CD4-positive, alpha-beta memory T cell (primary cell): ENCODE measurements at places on chromosomes 12 and 14. TPM values are rescaled to one million over a fixed set of nuclear protein-coding genes. Genes with fewer than 3 reads are reported as not detected.

The RIMKLB gene
- polyA plus RNA-seq, result 4.7 TPM

The TAS2R20 gene
- not detected for polyA plus RNA-seq

The E2F7 gene
- polyA plus RNA-seq, result not detected

The KCNK10 gene
- polyA plus RNA-seq, result not detected

The KLRC3 gene
- polyA plus RNA-seq, result not detected

The SLCO1B1 gene
- polyA plus RNA-seq, result not detected

The CD163 gene
- not detected for polyA plus RNA-seq

The TRIM9 gene
- polyA plus RNA-seq, result not detected

The RASSF9 gene
- not detected for polyA plus RNA-seq

The GARIN6 gene
- not detected for polyA plus RNA-seq

The AGAP2 gene
- polyA plus RNA-seq, result 8.6 TPM

The TAS2R30 gene
- not detected for polyA plus RNA-seq

The SENP1 gene
- 6.1 TPM for polyA plus RNA-seq

The CCDC196 gene
- polyA plus RNA-seq, result not detected

The SIX6 gene
- not detected for polyA plus RNA-seq

The NANOG gene
- polyA plus RNA-seq, result not detected

The PTPRB gene
- polyA plus RNA-seq, result not detected

The NKX2-1 gene
- not detected for polyA plus RNA-seq

The NTN4 gene
- 5.5 TPM for polyA plus RNA-seq

The SAMD4A gene
- polyA plus RNA-seq, result 0.72 TPM

The FGF6 gene
- not detected for polyA plus RNA-seq

The KRT85 gene
- not detected for polyA plus RNA-seq
